ENCODE measurements at places on chromosomes 16 and 17. TPM values are rescaled to one million over a fixed set of nuclear protein-coding genes. Genes with fewer than 3 reads are reported as not detected.

DNA sequence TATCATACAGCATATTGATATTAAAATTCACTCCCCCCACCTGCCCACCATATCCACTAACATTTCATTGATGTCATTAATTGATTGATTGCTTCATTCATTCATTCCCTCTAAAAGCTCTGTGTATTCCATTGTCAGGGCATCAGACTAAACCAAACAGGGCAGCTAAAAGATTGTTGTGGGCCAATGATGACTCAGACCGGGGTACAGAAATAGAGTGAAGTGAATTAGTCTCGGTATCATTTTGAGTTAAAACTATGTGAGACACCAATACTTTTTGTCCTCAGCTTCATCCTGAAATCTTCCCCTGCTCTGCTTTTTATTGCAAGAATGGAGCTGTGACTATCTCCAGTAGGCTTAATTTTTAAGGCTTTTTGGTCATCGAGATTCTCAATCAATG, 868.3 kb downstream of the CDH11 start:
- no peaks in the 10 kb centered on the region for H3K36me3 ChIP-seq
- H3K27me3 ChIP-seq = no peaks in the 10 kb centered on the region
- no peak for DNase-seq
- H3K4me3 ChIP-seq = no peak overlapping the region

GRCh38 chr17:34739386-34739785, 160.0 kb downstream of the TMEM132E start:
- H3K36me3 ChIP-seq = no peaks in the 10 kb centered on the region
- H3K4me1 ChIP-seq = no peaks in the 10 kb centered on the region
- DNase-seq = no peak
- no peak overlapping the region for H3K27ac ChIP-seq
- no peaks in the 10 kb centered on the region for H3K27me3 ChIP-seq

GRCh38 chr17:82952019-82952418, 112.2 kb upstream of the ZNF750 start:
- H3K36me3 ChIP-seq = no peaks in the 10 kb centered on the region
- H3K27me3 ChIP-seq = no peaks in the 10 kb centered on the region
- H3K27ac ChIP-seq = no peak overlapping the region
- no peak overlapping the region for H3K4me3 ChIP-seq

GRCh38 chr16:56547120-56547948, 17.5 kb upstream of the MT4 start:
- DNase-seq = no peak
- peak overlapping the region; percentile 37 for H3K27ac ChIP-seq
- no peaks in the 10 kb centered on the region for H3K36me3 ChIP-seq
- no peaks in the 10 kb centered on the region for H3K4me1 ChIP-seq

DNA sequence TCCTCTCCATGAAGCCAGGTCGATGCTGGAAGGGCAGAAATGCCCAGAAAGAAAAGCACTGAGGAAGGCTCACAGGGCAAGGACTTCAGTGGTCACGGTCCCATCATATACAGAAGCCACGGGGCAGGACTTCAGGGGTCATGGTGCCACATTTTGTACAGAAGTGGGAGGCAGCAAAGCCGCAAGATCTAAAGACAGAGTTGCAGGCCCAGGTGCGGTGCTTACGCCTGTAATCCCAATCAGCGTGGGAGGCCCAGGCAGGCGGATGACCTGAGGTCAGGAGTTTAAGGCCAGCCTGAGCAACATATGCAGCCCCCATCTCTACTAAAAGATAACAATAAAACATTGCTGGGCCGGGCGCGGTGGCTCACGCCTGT, 96.0 kb downstream of the NXN start:
- no peak for DNase-seq
- no peaks in the 10 kb centered on the region for H3K27me3 ChIP-seq
- peak overlapping the region; percentile 65 for H3K27ac ChIP-seq
- peaks cover 6% of the 10 kb centered on the region for H3K4me1 ChIP-seq
- H3K4me3 ChIP-seq = no peak overlapping the region

GRCh38 chr16:11325404-11326083, 19.7 kb upstream of the RMI2 start:
- H3K27me3 ChIP-seq = no peaks in the 10 kb centered on the region
- DNase-seq = no peak
- H3K4me3 ChIP-seq = no peak overlapping the region
- no peaks in the 10 kb centered on the region for H3K4me1 ChIP-seq

DNA sequence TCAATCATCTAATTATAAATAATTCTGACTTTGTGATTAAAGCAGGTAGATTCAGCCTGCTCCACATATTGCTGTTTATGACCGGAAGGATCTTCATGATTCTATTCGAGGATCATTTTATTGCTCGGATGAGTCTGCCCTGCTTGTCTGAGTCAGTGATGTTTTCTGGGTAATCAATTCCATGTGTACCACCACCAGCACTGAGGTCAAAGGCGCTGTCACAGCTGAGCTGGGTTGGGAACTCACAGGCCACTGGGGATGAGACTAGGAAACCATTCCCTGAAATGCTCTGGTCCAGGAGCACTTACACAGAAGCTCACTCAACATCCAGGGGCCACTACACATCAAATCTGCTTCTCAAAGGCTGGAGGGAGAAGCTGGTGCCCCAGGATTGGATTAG, 30.4 kb upstream of the ERN1 start:
- peaks cover 1% of the 10 kb centered on the region for H3K36me3 ChIP-seq
- H3K27me3 ChIP-seq = no peaks in the 10 kb centered on the region
- peaks cover 8% of the 10 kb centered on the region for H3K4me1 ChIP-seq
- no peak for DNase-seq
- H3K27ac ChIP-seq = no peak overlapping the region

GRCh38 chr17:37446027-37446426, 39.3 kb downstream of the TADA2A start:
- no peak for DNase-seq
- H3K27ac ChIP-seq = no peak overlapping the region
- no peaks in the 10 kb centered on the region for H3K36me3 ChIP-seq
- no peak overlapping the region for H3K4me3 ChIP-seq
- no peaks in the 10 kb centered on the region for H3K27me3 ChIP-seq

DNA sequence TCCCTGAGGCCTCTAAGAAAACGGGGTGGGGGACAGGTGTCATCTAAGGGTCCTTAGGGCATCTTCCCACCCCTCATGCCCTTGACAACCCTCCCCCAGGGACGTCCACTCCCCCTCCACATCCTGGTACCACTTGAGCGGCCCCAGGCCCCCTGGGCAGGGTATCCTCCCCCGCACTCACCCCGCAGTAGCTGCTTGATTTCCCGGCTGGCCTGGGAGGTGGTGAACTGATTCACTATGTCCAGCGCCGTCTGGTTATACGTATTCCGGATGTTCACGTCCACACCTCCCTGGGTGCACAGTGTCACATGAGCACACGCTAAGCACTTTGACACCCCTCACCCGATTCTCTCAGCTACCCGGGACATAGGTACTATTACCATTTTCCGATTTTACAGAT, 9.7 kb downstream of the CASKIN2 start:
- peaks cover 10% of the 10 kb centered on the region for H3K36me3 ChIP-seq
- no peaks in the 10 kb centered on the region for H3K27me3 ChIP-seq
- DNase-seq = no peak
- H3K27ac ChIP-seq = no peak overlapping the region
- H3K4me1 ChIP-seq = peaks cover 45% of the 10 kb centered on the region

- no peak for DNase-seq
- no peaks in the 10 kb centered on the region for H3K4me1 ChIP-seq
- no peaks in the 10 kb centered on the region for H3K36me3 ChIP-seq
Observed at GRCh38 chr16:29653471-29653870, 9.6 kb upstream of the SPN start.

GRCh38 chr16:66886321-66886720, 6.0 kb downstream of the PDP2 start:
- no peak overlapping the region for H3K4me3 ChIP-seq
- H3K4me1 ChIP-seq = peaks cover 4% of the 10 kb centered on the region
- no peak overlapping the region for H3K27ac ChIP-seq
- DNase-seq = no peak
- H3K36me3 ChIP-seq = peaks cover 7% of the 10 kb centered on the region

DNA sequence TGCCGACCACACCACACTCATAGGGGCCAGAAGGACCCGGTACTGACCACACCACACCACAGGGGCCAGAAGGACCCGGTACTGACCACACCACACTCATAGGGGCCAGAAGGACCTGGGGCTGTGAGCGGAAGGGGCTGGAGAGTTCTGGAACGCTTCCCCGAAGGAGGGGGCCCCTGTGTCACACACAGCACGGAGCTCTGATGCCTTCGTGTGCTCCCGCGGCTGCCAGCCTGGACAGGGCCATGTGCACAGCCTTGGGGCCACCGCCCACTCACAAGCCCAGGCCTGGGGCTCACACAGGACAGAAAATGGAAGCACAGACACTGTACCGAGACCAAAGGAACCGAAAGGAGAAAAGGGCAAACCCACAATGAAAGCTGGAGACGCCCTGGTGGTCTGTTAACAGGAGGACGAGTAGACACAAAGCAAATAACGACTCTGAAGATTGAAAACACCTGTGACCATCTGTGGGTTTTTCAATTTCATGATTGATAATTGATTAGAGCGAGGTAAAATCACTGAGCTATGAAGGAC, 106.5 kb upstream of the METRNL start:
- H3K36me3 ChIP-seq = no peaks in the 10 kb centered on the region
- H3K4me1 ChIP-seq = no peaks in the 10 kb centered on the region
- no peak overlapping the region for H3K4me3 ChIP-seq
- H3K27me3 ChIP-seq = no peaks in the 10 kb centered on the region
- H3K27ac ChIP-seq = no peak overlapping the region

DNA sequence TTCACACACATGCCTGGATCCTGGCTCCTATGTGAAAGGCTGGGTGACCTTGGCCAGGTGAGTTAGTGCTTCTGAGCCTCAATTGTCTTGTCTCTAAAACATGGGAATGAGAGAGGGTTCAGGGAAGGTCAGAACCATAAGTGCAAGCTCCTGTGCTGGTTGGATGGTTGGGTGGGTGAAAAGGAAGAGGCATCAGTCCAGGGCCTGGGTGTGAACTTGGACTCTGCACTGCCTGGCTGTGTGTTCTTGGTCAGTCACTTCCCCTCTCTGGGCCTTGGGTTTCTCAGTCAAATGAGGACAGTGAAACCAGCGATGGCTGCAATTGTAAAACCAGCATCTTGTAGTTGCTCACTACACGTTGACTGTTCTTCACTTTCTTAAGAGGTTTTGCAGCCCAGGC, 643 bp upstream of the KCNG4 start:
- H3K27me3 ChIP-seq = no peaks in the 10 kb centered on the region
- peak; percentile 5 for DNase-seq
- H3K4me3 ChIP-seq = no peak overlapping the region
- no peaks in the 10 kb centered on the region for H3K4me1 ChIP-seq
- H3K27ac ChIP-seq = no peak overlapping the region

- no peak overlapping the region for H3K4me3 ChIP-seq
- no peaks in the 10 kb centered on the region for H3K4me1 ChIP-seq
- no peaks in the 10 kb centered on the region for H3K36me3 ChIP-seq
- no peaks in the 10 kb centered on the region for H3K27me3 ChIP-seq
- no peak for DNase-seq
- H3K27ac ChIP-seq = no peak overlapping the region
Observed at GRCh38 chr16:64445245-64445644, 676.6 kb downstream of the CDH11 start.

GRCh38 chr17:62935098-62935497, 30.9 kb upstream of the TANC2 start:
- H3K4me3 ChIP-seq = no peak overlapping the region
- no peaks in the 10 kb centered on the region for H3K27me3 ChIP-seq
- no peak overlapping the region for H3K27ac ChIP-seq
- H3K36me3 ChIP-seq = no peaks in the 10 kb centered on the region

- H3K4me1 ChIP-seq = no peaks in the 10 kb centered on the region
- H3K27ac ChIP-seq = no peak overlapping the region
- no peaks in the 10 kb centered on the region for H3K27me3 ChIP-seq
- H3K36me3 ChIP-seq = peaks cover 6% of the 10 kb centered on the region
- H3K4me3 ChIP-seq = no peak overlapping the region
- DNase-seq = no peak
Observed at GRCh38 chr17:82933911-82934310, 94.1 kb upstream of the ZNF750 start.

GRCh38 chr16:56199164-56199563, 7.9 kb downstream of the GNAO1 start:
- no peak overlapping the region for H3K4me3 ChIP-seq

GRCh38 chr17:21517538-21518293, 141.6 kb downstream of the KCNJ12 start:
- no peak overlapping the region for H3K27ac ChIP-seq
- no peak overlapping the region for H3K4me3 ChIP-seq
- H3K36me3 ChIP-seq = no peaks in the 10 kb centered on the region
- H3K4me1 ChIP-seq = peaks cover 4% of the 10 kb centered on the region
- no peak for DNase-seq

DNA sequence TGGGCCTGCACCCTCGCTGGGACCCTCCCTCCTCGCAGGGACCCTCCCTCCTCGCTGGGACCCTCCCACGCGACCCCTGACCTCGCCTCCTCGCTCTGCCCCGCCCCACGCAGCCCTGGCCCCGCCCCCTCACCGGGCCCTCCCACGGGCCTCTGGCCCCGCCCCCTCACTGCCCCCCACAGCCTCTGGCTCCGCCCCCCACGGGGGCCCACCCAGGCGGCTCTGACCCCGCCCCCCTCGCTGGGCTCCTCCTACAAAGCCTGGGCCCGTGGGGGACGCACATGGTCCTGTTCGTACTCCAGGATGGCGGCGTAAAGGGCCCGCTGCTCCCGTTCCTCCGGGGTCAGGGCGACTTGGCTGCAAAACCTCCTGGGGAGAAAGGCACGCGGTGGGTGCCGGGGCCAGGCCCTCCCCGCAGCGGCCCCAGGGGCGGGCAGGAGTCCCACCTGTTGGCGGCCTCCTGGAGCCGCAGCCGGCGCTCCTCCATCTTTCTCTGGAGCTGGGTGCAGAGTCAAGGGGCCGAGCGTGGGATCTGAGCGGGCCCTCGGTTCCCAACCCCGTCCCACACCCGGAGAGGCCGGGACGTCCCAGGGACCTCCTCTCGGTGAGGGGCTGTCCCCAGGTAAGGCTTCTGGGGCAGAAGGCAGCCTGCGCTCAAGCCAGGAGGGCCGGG, 9.0 kb downstream of the VPS9D1 start:
- H3K27ac ChIP-seq = no peak overlapping the region
- no peaks in the 10 kb centered on the region for H3K36me3 ChIP-seq
- peaks cover 5% of the 10 kb centered on the region for H3K27me3 ChIP-seq
- H3K4me1 ChIP-seq = no peaks in the 10 kb centered on the region
- peak; percentile 41 for DNase-seq
- H3K4me3 ChIP-seq = peak overlapping the region; percentile 36

DNA sequence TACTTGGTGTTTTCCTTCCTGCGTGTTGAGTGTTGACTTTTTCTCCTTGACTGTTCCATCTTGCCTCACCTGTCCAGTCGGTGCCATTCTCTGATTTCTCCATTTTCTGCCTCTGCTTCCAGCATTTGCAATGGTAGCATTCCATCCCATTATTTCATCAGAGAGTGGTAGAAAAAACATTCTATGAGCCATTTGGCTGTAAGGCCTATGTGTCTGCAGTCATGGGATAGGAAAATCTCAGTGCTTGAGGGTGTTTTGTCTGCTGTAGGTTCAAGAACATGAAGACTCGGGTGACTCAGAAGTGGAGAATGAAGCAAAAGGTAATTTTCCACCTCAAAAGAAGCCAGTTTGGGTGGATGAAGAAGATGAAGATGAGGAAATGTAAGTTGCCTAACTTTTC, 2.7 kb downstream of the UTP18 start:
- H3K27me3 ChIP-seq = no peaks in the 10 kb centered on the region
- H3K27ac ChIP-seq = no peak overlapping the region
- no peak overlapping the region for H3K4me3 ChIP-seq
- no peak for DNase-seq

- H3K27me3 ChIP-seq = no peaks in the 10 kb centered on the region
- peaks cover 30% of the 10 kb centered on the region for H3K4me1 ChIP-seq
- no peak overlapping the region for H3K4me3 ChIP-seq
- H3K36me3 ChIP-seq = peaks cover 99% of the 10 kb centered on the region
- H3K27ac ChIP-seq = peak overlapping the region; percentile 63
Observed at GRCh38 chr17:82241926-82242697, 13.3 kb downstream of the SLC16A3 start.

PPY gene
- 5.5 TPM for polyA plus RNA-seq

USP32 gene
- polyA plus RNA-seq = 10.3 TPM

FBRS gene
- polyA plus RNA-seq = 41.6 TPM

OTOP2 gene
- 0.54 TPM for polyA plus RNA-seq

RAB11FIP4 gene
- 11.6 TPM for polyA plus RNA-seq
